ENCODE measurements at places on chromosomes 12 and 14.

DNA sequence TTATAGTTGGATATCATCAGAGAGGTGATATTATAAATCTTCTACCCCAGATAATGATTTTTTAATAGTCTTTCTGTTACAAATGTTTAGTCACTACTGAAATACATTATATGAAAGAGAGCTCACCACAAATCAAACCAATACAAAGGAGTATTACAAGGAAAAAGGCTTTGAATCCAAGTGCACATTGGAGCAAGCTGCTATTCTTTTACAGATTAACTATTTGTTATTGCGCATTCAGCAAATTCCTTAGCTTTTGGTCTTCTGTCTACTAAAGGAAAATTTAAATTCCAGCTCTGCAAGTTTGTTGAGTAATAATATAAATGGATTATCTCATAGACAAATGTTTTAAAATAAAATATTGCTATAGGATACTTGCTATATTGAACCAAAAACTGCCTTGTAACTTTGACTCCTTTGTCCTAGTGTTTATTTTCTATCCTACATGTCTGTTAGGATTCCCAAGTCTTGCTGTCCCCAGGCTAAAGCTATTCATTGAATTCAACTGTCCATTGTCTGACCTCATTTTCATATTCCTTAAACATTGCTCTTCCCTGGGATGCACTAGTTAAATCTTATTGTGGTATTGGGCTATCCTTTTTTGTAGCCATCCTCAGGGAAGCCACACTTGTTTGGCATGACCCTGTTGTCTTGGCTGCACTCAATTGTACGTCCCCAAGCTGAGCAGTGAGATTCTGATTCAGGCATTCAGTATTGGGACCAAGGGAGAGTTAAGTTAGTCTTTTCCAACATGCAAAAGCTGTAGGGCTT is 41.5 kb downstream of the PDE3A start:
- DNase-seq, result no peak

- no peak for DNase-seq
These were observed 38.0 kb downstream of the TMEM120B start for GRCh38 chr12:121750507-121750955.

DNA sequence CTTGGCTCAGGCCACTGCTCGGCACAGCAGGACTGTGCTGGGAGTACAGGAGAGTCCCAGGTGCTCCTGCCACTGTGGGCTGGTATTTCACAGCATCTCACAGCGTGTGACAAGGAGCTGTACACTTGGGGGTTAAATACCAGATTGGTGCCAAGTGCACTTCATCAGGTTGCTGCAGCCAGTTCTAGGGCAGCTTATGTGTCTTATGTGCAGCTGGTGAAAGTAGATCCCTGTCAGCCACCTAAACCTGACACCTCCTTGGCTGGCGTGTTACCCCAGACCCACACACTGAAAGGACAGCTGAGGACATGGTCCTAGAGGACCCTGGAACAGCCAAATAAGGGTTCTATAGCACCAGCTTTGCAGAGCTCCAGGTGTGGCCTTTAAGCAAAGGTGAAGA is 18.9 kb downstream of the PLEKHH1 start:
- no peak for DNase-seq

DNA sequence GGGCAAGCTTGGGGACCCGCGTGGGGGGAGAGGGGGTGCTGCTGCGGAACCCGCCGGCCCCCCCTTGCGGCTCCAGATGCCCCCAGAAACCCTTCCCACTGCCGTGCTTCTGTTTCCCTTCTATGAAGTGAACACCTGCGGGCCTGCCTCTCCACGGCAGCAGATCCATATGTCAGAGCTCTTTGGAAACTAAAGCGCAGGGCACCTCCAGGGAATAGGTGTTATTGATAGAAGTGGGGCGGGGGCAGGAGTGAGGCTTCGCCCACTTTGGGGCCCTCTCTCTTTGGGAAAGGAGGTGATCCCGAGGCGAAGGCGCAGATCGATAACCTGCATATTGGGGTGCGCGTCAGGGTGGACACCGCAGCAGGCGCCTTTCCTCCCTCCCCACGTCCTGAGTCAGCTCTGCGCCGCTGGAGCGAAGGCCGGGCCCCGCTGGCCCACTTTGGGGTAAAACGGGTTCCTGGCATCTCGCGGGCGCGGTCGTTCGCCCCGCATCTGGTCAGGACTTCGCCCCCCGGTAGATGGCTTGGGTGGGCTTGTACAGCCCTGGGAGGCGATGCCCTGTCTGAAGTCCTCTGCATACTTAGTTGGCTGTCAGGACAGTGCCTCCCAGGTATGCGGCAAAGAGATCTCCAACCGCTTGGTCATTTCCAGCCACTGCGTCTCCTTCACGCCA is 524 bp downstream of the KMT5A start:
- no peak for DNase-seq

DNA sequence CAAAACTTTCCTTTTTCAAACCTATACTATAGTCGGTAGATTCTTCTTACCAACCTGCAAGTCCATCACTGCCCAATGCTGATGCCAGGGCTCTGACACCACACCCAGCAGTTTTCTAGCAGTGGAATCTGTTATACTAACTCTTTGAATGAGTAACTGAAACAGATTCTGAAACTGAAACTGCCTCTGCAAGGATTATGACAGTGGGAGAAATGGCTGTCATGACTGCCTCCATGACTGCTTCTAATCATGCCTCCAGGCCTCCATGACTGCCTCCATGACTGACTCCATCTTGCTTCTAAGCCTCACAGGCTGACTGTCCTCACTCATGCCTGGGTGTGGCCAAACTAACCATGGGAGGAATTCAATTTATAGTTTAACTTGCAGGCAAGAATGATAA is 29.4 kb upstream of the OXA1L start:
- no peak for DNase-seq

GRCh38 chr12:108581311-108582227 is 16.3 kb downstream of the TMEM119 start:
- no peak for DNase-seq

- no peak for DNase-seq
These were observed 445.4 kb downstream of the SOX5 start for GRCh38 chr12:23504043-23504442.

DNA sequence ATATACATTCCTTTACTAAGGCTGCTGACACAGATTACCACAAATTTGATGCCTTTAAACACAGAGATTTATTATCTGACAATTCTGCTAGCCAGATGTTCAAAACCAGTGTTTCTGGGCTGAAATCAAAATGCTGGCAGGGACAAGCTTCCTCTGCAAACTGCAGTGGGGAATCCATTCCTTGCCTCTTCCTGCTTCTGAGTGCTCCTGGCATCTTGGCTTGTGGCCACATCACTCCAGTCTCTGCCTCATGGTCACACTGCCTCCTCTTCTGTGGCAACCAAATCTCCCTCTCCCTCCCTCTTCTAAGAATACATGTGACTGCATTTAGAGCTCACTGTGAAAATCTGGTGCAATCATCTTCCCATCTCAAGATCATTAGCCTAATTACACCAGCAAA is 235.7 kb downstream of the TTC8 start:
- DNase-seq, result no peak

DNA sequence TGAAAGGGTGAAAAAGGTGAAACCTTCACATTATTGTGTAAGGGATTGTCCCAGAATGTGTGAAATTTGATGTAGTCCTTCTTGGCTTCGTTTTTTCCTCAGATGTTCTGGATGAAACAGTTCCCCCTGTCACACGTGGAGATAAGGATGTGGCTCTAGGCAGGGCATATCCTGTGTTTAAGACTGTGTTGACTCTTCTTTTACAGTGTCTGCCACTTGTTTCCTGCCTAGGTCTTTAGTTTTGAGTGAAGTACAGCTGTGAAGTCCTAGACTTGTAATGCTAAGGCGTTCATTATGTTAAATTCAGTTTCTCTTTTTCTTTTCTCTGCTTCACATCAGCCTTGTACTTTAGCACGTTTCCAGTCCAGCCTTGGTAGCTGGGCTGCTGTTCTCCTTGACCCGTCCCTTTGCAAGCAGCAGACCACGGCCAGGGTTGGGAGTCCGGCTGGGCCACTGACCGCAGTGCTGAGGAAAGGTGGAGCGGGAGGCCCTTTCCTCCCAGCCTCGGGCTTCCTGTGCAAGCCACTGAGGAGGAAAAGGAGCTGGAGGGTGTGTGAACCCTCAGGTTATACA is 59.1 kb downstream of the RASSF3 start:
- DNase-seq, result peak; percentile 87

- no peak for DNase-seq
These were observed 91.9 kb downstream of the SYNE3 start for GRCh38 chr14:95424529-95424928.

- no peak for DNase-seq
These were observed 393.5 kb downstream of the NOVA1 start for GRCh38 chr14:26204366-26204727.

GRCh38 chr14:55240526-55241178 is 30.6 kb upstream of the FBXO34 start:
- no peak for DNase-seq
